ENCODE measurements at places on chromosomes 6 and 20.

GRCh38 chr20:47557218-47557617 lies 55.5 kb downstream of the NCOA3 start:
- no peak for DNase-seq

DNA sequence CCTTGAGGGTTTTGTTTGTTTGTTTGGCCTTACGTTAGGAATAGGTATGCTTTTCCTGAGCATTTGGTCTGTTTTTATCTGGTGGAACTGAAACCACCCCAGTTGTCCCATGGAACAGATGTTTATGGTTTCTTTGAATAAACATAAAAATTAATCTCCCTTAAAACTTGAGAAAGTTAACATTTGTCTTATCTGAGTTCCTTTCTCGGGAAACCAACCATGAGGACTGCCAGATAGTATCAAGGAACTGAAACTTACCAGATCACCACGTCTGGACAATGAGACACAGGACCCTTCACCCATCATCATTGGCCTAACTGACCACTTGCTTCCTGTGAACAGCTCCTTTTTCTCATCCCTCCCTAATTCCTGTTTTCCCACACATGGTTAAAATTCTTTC lies 15.3 kb upstream of the HECA start:
- DNase-seq, result no peak

- DNase-seq, result no peak
Observed at GRCh38 chr6:139753198-139753861, 378.9 kb upstream of the CITED2 start.

DNA sequence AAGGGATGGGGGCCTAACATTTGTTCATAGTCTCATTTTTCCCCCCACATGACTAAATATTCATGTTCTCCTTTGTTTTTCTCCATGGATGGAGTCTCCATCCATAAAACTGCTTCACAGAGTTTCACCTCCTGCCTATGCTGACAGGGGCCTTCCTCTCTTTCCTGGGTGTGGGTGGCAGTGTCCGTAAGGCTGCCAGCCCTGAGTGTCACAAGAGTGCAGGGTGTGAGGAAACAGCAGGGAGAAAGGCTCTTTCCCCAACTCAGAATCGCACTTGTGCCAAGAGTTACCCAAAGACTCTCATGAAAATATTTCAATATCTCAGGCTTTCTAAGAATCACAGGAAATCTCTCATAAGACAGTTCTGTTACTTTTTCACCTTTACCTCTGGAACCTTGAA lies 346.2 kb upstream of the MMS22L start:
- no peak for DNase-seq

GRCh38 chr6:78199044-78199443 lies 546.2 kb downstream of the MEI4 start:
- no peak for DNase-seq
